CD4-positive, alpha-beta T cell treated with Interleukin-6 for 4 hours (primary cell): ENCODE measurements at places on chromosomes 2 and 18.

GRCh38 chr2:33412920-33413319 is 63.5 kb upstream of the RASGRP3 start:
- no peak for DNase-seq

GRCh38 chr2:34254272-34254878 is 655.3 kb upstream of the FAM98A start:
- DNase-seq: no peak

- peak; percentile 57 for DNase-seq
Observed at GRCh38 chr2:101328474-101329007, 20.0 kb upstream of the RNF149 start.

GRCh38 chr18:10401521-10401920 is 52.9 kb upstream of the APCDD1 start:
- DNase-seq: no peak

DNA sequence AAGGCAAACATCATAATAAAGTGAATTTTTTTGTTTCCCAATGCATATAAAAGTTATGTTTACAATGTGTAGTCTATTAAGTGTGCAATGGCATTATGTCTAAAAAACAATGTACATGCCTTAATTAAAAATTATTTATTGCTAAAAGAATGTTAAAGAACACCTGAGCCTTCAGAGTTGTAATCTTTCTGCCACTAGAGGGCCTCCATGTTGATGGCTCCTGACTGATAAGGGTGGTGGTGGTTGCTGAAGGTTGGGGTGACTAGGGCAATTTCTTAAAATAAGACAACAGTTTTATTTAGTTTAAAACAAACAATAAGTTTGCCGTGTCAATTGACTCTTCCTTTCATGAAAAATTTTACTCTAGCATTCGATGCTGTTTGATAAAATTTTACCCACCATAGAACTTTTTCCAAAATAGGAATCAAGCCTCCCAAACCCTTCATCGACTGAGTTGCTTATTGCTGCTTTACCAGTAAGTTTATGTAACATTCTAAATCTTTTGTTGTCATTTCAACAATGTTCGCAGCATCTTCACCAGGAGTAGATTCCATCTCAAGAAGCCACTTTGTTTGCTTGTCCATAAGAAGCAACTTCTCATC is 32.3 kb downstream of the MAP3K2 start:
- peak; percentile 52 for DNase-seq

GRCh38 chr2:43934567-43934966 is 61.2 kb downstream of the LRPPRC start:
- no peak for DNase-seq

GRCh38 chr2:14677039-14677438 is 44.5 kb downstream of the LRATD1 start:
- DNase-seq: no peak

DNA sequence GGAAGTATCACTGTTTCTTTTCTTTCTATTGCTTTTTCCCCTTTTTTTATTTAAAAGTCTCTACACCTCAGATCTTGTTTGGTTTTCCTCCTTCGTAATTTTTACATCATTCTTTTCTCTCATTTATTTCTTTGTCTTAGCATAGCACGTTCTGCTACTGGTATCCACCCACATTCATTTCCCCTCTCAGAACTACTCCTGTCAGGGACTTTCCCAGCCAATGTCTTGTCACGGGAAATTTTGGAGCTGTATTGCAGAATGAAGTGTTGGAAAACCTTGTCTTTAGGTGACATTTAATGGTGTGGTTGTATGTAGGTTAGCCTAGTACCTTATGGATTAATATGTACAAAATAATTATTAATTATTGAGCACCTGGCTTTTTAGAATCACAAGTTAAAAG is 34.0 kb downstream of the TTLL4 start:
- no peak for DNase-seq

DNA sequence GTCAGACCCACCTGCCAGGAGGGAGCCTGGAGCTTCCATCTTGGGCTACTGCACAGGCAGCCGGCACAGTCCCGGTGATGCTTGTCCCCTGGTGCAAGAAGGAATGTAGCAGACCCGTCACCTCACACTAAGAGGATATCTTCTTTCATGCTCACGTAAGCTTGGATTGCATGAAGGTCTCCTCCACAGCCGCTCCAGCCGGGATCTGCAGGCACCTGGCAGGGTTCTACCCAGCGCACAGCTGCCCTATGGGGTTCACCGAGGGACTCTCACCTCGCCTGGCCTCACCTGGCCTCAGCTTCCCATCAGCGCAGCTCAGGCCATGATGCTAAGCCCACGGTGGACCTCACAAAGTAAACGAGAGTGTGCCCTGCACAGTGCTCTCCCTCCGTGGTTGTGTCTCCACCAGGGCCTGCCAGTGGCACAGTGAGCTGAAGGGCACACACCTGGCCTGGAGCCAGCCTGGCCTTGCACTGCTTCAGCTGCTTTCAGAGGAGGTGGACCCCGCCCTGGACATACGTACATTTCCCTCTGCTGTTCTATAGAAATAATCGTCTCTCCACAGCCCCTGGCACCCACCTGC is 239.1 kb downstream of the SEPTIN10 start:
- no peak for DNase-seq

GRCh38 chr18:35971661-35972196 is 750 bp upstream of the RMP24 start:
- DNase-seq: no peak

DNA sequence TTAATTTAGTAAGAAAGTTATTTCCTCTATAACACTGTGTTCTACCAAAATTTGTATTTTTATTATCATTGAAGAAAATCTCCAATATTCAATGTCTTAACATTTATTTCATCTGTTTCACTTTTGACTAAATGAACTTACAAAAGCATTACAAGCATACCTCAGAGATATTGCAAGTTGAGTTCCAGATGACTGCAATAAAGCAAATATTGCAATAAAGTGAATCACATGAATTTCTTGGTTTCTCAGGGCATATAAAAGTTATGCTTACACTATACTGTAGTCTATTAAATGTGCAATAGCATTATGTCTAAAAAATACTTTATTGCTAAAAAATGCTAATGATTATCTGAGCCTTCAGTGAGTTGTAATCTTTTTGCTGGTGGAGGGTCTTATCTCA is 78.3 kb downstream of the TTC32 start:
- DNase-seq: no peak

GRCh38 chr2:136482966-136483365 is 282.4 kb upstream of the THSD7B start:
- DNase-seq: no peak

- no peak for DNase-seq
Observed at GRCh38 chr2:133766164-133766832, 198.0 kb upstream of the NCKAP5 start.

GRCh38 chr2:29278966-29279365 is 163.8 kb downstream of the CLIP4 start:
- DNase-seq: no peak

GRCh38 chr2:105814291-105814940 is 69.7 kb downstream of the NCK2 start:
- DNase-seq: no peak

- no peak for DNase-seq
Observed at GRCh38 chr2:149616681-149617456, 29.3 kb upstream of the MMADHC start.

DNA sequence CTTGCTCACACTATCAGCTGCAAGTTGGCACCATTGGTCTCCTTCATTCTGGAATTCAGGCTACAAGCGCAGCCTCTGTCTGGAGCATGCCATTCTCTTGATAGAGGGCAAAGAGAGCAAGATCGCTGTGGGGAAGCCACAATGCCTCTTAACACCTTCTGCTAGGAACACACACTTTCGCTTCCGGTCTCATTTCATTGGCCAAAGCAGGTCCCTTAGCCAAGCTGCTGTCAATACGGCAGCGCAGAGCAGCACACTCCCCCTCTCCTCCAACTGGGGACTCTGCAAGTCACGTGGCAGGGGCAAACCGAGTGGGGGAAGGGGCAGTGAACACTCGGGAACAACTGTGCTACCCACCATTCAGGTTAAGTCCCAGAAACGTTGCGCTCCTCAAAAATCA is 98.1 kb downstream of the MMADHC start:
- no peak for DNase-seq

DNA sequence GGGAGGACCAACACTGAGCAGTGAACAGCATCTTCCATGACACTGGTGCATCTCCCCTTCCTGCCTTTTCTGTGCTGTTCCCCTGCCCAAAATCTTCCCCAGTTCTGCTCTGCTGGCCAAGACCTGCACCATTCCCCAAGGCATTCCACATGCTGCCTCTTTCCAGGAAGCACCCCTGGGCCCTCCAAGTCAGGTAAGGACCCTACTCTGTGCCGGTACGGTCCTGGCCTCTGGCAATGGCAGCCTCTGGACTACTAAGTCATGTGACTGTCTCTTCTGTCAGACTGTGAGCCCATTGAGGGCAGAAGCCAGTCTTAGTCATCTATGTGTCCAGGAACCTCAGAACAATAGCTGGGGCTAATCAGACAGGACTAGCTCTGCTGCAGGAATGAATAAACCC is 282.0 kb downstream of the MYCN start:
- no peak for DNase-seq

- no peak for DNase-seq
Observed at GRCh38 chr18:78722929-78723710, 256.5 kb upstream of the SALL3 start.

GRCh38 chr2:120785228-120785966 is 49.7 kb downstream of the GLI2 start:
- no peak for DNase-seq

- no peak for DNase-seq
Observed at GRCh38 chr18:22433956-22434355, 16.2 kb upstream of the CTAGE1 start.

DNA sequence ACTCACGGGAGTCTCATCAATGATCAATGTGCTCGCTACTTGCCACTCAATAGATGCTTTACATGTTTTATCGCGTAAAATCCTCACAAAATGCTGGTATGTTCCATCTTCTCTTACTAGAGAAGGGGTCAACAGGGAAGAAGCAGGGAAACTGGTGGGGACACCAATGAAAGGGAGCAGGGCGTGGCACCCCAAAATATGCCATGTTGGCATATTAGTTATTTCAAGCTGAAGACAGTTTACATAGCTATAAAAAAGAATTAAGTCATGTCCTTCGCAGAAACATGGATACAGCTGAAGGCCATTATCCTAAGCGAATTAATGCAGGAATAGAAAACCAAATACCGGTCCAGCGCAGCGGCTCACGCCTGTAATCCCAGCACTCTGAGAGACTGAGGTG is 8.1 kb upstream of the ZNF236 start:
- no peak for DNase-seq

- no peak for DNase-seq
Observed at GRCh38 chr2:174574657-174575056, 22.9 kb downstream of the WIPF1 start.

DNA sequence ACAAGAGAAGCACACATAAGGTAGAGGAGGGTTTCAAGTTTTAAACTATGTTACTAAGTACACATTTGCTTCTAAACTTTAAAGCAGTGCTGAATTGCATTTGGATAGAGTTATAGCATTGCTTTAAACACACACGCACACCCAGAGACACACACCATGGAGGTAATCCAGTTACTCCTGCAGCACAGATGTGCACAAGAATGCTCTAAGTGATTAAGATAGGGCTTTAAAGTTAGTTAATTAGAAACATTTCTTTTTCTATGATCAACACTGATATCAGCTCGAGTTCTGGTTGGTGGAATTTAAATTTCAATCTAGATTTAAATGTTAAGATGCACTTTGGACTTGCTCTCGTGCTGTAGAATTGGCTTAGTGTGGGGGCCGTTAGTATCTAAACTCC is 492.3 kb downstream of the ZEB2 start:
- DNase-seq: no peak

DNA sequence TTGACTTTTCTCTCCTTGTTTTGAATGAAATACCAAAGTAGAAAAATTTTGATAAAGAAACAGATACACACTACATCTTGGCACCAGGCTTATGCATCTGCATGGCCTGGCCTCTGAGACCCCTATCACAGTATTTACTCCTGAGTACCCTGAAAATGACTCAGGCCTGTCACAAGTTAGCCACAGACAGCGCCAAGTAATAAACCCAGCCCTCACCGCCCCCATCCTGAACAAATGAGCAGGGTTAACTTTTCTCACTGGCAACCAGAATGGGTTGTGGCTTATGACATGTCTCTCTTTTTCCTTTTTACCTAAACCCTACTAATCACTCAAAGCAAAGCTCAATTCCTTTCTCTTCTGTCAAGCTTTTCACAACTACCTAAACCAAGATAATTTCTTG is 35.3 kb downstream of the SPRED2 start:
- DNase-seq: no peak

DNA sequence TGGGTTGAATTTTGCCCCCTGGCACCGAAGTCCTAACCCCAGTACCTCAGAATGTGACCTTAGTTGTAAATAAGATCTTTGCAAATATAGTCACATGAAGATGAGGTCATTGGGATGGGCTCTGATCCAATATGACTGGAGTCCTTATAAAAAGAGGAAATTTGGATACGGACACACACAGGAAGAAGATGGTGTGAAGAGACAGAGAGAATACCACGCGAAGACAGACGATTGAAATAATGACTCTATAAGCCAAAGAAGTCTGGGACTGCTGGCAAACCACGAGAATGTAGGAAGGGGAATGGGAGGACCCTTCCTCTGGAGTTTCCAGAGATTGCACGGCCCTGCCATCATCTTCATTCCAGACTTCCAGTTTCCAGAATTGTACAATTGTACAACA is 98.6 kb downstream of the CPO start:
- no peak for DNase-seq

DNA sequence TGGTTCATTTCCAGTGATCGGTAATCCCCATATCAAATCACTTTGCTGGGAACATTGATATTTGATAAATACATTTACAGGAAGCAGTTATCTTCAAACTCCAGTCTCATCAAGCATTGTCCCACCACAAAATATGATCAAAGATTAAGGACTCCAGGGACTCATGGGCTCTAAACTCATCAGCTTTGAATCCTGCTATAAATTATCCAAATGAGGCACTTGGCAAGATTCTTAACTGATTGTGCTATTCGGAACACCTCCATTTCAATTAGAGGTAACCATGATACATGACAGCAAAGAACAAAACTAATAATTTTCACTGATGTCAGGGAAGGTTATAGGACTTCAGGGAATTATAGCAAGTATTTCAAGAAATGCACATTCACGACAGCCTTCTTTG is 1088.1 kb upstream of the PIK3C3 start:
- no peak for DNase-seq

- DNase-seq: no peak
Observed at GRCh38 chr2:47336259-47337238, 66.4 kb upstream of the MSH2 start.

GRCh38 chr2:7552825-7553570 is 635.8 kb downstream of the RNF144A start:
- no peak for DNase-seq

DNA sequence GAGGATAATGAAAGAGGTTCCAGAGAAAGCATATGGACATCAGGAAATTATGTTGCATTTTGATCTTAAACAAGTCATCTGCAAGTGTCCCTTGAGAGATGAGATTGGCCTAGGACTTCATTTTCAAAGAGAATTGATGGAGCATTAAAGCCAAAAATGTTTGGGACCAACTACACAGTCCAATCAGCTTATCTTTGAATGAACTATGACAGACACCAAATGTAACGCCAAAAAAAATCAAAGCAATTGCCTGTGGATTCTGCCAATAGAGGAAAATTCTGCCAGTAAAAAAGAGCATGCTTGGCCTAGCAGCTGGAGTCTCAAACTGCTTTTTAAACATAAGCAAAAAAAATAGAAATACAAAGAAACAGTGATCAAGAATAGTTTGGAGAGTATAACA is 594.5 kb upstream of the CHAC2 start:
- DNase-seq: no peak
